ENCODE measurements at places on chromosomes 12 and 14. TPM values are rescaled to one million over a fixed set of nuclear protein-coding genes. Genes with fewer than 3 reads are reported as not detected.

GRCh38 chr12:114420944-114421335, 15.0 kb upstream of the TBX5 start:
- no peaks in the 10 kb centered on the region for H3K36me3 ChIP-seq
- H3K4me1 ChIP-seq, result peaks cover 11% of the 10 kb centered on the region
- H3K4me3 ChIP-seq, result no peak overlapping the region
- H3K27me3 ChIP-seq, result peaks cover 28% of the 10 kb centered on the region

DNA sequence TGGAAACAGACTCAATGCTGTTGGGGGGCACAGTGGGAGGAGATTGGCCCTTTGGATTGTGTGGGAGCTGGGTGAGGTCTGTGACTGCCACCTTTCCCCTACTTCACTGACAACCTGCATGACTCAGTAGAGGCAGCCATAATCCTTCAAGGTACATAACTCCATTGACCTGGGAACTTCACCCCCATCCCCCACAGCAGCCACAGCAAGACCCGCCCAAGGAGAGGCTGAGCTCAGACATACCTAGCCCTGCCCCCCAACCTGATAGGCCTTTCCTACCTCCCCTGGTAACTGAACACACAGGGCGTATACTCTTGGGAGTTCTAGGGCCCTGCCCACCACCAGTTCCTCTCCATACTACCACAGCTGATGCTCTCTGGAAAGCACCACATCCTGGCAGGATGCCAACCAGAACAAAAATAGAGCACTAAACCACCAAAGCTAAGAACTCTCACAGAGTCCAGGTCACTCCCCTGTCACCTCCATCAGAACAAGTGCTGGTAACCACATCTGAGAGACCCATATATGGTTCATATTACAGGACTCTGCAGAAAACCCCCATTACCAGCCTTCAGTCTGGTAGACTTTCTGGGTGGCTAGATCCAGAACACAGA, 703.9 kb downstream of the FSCB start:
- no peak overlapping the region for H3K4me3 ChIP-seq
- no peak overlapping the region for H3K27ac ChIP-seq
- H3K4me1 ChIP-seq, result no peaks in the 10 kb centered on the region

DNA sequence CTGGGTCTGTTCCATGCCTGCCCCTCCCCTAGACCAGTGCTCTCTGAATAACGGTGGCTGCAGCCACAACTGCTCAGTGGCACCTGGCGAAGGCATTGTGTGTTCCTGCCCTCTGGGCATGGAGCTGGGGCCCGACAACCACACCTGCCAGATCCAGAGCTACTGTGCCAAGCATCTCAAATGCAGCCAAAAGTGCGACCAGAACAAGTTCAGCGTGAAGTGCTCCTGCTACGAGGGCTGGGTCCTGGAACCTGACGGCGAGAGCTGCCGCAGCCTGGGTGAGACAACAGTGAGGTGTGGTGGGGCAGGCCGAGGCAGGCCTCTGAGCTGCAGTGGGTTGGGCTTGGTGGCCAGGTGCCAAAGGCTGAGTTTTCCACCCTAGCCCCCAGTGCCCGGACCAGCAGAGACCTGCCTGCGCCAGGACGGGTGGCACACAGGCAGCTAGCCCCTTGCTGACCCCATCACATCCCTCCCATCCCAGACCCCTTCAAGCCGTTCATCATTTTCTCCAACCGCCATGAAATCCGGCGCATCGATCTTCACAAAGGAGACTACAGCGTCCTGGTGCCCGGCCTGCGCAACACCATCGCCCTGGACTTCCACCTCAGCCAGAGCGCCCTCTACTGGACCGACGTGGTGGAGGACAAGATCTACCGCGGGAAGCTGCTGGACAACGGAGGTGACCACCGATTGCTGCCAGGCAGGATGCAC, 28.2 kb upstream of the LRP1-AS start:
- no peaks in the 10 kb centered on the region for H3K27me3 ChIP-seq
- DNase-seq, result peak; percentile 87
- peak overlapping the region; percentile 46 for H3K27ac ChIP-seq
- no peaks in the 10 kb centered on the region for H3K4me1 ChIP-seq
- peaks cover 68% of the 10 kb centered on the region for H3K36me3 ChIP-seq

Gene DNAH10
- total RNA-seq, result not detected

Gene ASIC1
- 0.96 TPM for total RNA-seq

Gene SERPINA10
- total RNA-seq, result not detected

Gene CCND2
- total RNA-seq, result 283 TPM

All from left ventricle myocardium inferior (tissue), 1 donor.